HEK293T (cell line): ENCODE measurements at places on chromosomes 3 and 15.

GRCh38 chr3:71436337-71436736 lies 147.2 kb downstream of the FOXP1 start:
- DNase-seq = no peak

GRCh38 chr3:76107935-76108570 lies 322.7 kb upstream of the ZNF717 start:
- DNase-seq = peak; percentile 34

- no peak for DNase-seq
Observed at GRCh38 chr3:24387493-24387892, 107.2 kb downstream of the THRB start.

DNA sequence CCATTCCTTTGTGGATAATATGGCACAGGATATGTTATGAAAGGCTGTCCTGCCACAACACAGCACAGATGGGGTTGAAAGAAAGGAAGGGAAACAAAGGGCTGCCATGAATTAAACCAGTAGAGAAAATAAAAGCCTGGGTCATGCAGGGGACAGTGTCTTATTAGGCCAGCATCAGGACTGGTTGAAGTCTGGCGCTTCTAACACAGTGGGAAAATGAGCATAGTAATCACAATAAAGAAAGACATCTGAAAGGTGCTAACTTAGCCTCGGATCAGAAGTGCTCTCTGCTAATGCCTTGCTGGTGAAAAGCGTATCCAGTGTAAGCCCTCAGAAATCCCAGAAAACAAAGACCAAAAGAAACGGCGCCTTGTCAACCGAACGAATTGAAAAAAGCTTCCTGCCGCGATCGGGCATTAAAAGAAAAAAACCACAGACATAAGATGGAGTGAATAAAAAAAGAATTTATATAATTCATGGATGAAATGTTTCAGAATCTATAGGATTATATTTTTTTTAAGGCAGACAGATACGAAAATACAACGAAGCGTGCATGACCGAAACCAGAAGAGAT lies 566 bp upstream of the MKRN3 start:
- no peak for DNase-seq

DNA sequence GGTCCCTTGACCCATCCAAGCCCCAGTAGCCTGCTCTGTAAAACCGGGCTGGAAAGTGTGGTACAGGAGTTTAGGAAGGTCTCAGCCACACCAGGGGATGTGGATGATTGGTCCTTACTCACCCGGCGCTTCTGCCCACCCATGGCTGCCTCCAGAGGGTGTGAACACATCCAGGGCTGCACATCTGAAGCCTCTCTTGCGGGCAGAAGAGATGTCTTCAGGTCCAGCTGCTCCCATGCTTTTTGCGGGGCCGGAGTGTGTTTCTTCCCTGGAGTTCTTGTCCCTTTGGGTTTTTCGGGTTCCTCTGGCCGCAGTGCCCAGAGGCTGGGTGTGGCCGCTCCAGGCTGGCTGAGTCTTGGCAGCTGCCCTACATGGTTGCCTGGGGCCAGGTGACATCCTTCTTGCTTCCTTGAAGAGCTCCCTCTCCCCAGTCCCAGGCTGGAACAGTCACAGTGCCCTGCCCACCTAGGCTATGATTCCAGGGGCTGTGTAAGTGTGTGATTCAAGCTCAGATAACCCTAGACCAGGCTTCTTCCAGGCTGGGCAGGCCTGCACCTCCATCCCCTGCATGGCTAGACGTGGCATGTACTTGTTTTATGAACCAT lies 33.9 kb downstream of the HDAC11 start:
- no peak for DNase-seq

DNA sequence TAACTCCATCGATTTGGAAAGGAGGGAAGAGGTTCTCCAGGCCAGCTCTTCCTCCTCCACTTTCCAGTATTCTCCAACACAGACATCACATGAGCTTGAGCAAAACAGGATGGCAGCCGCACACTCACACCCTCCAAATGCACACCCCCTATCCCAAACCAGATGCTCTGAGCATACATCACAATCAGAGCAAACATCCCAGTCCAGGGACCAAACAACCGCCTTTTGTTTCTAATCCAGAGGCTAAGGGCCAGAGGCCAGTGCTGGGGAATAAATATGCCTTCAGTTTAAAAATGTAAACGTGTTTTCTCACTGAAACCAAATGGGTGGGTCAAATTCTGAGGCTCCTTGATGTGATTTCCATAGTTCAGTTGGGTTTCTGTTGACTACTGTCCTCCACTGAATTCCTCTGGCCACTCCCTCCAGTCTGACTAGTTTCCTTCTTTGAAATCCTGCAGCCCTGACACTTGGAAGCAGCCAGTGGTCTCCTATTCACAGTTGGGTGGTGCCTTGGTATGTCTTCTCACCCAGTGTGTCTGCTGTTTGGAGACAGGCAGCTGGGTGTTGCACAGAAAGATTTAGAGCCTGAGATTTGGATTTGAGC lies 19.2 kb upstream of the MFGE8 start:
- DNase-seq = no peak

DNA sequence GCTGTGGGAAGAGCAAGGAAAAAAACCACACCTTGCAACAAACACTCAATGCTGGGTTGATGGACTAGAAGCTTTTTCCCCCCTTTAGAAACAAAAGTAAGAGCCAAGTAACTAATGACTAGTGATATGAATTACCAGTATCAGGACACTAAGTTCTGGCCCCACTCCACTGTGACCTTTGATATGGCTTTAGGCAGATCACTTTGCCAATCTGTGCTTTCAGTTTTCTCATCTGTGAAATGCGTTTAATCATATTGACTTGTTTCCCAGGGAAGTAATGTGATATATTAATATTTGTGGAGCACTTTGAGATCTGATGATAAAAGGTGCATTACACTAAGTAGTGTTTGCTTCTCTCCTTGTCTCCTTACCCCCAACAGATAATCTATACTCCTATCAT lies 319.3 kb upstream of the SATB1 start:
- no peak for DNase-seq

DNA sequence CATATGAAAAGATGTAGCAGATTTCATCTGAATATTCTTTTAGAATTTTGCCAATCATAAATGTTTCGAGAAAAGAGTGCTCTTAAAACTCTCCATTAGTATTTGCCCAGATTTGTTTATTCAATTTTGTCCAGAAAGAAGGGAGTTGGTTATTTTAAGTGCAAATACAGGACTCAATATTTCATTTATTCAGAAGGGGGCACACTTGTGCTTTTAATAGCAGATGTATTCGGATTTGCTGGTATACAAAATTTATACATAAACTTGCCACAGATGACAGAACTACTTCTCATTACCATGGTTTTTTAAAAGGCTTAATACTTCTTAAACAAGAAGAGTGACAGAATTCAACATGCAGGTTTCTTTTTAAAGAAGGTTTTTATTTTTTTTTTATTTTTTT lies 69.8 kb upstream of the GRM7 start:
- no peak for DNase-seq

DNA sequence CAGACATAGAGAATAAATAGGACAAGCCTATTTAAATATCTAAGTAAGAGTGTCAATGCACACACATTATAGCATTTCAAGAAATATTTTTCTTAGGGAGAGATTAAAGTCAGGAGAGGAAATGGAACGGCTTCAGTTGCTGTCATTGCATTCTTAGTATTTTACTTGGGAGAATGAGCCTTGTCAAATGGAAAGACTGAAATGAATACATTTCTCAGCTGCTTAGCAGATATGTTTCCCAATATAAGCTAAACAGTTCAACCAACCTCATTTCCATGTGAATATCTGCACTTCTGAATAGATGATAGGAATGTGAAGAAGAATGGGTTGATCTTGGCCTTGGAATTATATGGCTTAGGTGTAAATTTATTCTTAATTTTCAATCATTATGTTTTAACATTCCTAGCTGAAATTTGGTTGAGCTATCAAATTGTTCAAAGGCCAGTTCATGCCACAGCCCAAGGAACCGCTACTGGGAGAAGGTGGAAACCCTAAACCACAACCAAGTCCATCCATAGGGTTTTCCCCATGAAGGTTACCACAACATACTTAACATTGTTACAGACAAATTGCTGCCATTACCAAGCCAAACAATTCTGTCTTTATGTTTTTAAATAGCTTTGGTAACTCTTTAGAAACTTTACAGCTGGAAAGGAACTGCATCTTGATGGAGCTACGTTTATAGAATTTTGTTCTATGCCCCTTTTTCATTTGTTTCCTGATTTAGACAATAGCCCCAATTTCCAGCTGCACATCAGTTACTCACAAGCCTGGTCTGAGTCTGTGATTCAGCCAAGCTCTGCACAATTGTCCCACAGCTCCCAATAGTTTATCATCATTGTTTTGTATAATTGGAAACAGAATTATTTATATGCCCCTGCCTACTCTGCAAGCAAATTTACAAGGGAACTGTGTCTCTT lies 459.6 kb downstream of the MECOM start:
- no peak for DNase-seq
